NCI-H2081 (cell line): ENCODE measurements at places on chromosomes 2 and 18.
A peak's percentile ranks its signal among the peaks of the same experiment; 100 is the strongest.

GRCh38 chr2:159075727-159076126, 107.3 kb downstream of the TANC1 start:
- DNase-seq, result no peak

GRCh38 chr2:52995424-52995823, 772.2 kb upstream of the CHAC2 start:
- no peak for DNase-seq

DNA sequence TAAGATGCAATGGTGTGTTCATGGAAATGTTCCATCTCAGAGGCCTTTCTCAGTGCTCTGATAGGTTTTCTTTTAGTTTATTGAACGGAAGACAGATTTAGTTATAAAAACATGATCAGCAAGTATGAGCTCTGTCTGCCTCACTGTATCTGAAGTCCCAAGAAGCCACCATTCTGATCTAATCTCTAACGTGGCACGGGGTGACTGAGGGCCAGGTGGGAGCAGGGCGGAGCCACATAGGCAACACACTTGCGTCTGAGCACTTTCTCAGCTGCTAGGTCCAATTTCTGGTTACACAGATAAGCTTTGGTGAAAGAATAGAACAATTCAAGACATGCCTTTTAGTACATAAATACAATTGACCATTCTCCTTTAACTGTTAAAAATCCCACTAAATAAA, 60.4 kb downstream of the SNTG2 start:
- DNase-seq, result peak; percentile 11

- no peak for DNase-seq
These were observed 774.1 kb upstream of the LRRTM1 start for GRCh38 chr2:81078631-81079030.

GRCh38 chr2:150552041-150552820, 64.8 kb upstream of the RND3 start:
- no peak for DNase-seq

GRCh38 chr2:40098786-40099470, 319.9 kb upstream of the THUMPD2 start:
- DNase-seq, result no peak

- no peak for DNase-seq
These were observed 1.9 kb downstream of the TLX2 start for GRCh38 chr2:74515981-74516633.

GRCh38 chr18:6333981-6334380, 80.7 kb downstream of the L3MBTL4 start:
- DNase-seq, result peak; percentile 3
